NCI-H2081 treated with DMSO at 0.1 percent for 48 hours (cell line): ENCODE measurements at places on chromosomes 11 and 22.

DNA sequence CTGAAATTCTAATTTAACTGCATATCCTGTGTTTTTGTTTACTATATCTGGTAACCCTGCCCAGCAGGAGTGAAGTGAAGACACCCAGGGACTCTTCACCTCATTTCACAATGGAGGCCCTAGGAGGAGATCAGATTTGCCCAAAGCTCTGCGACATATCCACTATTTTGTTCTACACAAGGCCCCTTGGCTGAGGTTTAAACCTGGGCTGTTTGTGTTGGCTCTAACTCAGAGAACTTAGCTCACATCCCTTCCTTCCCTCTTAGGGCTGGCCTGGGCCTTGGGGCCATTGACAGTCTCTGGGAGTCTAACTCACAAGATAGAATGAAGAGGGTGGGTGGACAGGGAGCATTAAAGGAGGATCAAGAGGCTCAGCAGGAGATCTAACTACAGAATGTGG lies 8.2 kb upstream of the PLA2G3 start:
- no peak for DNase-seq

DNA sequence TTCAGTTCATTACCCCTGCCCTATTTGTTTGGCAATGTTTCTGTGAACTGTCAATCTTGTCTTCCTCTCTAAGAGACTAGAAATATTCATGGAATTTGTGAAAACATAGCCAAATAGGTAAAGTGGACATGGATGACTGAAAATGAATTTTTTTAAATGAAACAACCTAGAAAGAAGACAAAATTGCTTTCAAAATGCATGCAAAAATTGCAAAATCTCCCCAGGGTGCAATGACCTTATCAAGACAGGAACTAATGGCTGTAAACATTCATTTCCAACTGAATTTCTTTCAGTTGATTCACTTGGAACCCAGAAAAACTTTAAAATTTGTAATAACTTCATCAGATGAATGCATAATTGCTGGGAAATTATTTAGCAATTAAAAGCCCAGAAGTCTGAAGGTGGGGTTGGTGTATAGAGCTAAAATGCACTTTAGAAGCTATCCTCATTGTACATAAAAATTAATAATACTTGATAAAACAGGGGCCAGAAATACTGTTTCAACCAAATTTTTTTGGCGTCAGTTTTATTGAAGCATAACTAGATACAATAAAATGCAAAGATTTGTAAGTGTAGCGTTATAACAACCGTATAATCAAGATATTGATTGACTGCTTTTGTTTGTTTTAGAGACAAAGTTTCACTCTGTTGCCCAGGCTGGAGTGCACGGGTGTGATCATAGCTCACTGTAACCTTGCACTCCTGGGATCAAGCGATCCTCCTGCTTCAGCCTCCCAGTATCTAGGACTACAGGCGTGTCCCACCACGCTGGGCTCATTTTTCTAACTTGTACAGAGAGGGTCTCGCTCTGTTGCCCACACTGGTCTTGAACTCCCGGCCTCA lies 27.6 kb upstream of the SLC35C1 start:
- DNase-seq, result no peak

GRCh38 chr11:74139151-74139918 lies 31.5 kb downstream of the C2CD3 start:
- no peak for DNase-seq

DNA sequence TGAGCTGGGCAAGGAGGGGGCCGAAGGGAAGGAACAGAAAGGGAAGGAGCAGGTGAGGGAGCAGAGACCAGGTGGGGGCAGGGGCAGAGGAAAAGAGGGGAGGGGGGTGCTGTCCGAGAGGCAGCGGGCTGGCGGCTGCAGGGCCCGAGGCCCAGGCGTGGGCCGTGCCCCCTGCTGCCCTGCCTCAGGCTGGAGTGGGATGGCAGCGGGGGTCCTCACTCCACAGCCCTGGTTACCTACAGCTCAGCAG lies 2.3 kb downstream of the IGF2 start:
- no peak for DNase-seq

GRCh38 chr11:60899046-60899936 lies 7.1 kb downstream of the PRPF19 start:
- DNase-seq, result no peak

GRCh38 chr11:109604481-109605400 lies 182.8 kb downstream of the C11orf87 start:
- no peak for DNase-seq

GRCh38 chr22:37526376-37526775 lies 7.2 kb upstream of the CARD10 start:
- no peak for DNase-seq

DNA sequence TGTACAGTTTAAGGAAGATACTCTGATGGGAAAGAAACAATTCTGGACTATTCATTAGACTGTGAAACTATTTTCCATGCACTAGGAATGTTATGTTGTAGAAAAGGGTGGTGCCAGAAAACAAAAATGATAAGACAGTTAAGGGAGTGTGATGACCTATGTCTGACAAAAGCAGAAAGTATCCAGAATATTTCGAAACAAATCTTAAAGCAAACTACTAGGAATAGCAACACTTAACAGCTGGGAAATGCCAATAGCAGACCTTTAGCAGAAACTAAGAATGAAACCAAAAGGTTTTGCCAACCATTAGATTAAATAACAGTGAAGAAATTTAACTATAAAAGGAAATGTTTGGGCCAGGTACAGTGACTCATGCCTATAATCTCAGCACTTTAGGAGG lies 3.3 kb upstream of the ARHGAP20 start:
- no peak for DNase-seq

DNA sequence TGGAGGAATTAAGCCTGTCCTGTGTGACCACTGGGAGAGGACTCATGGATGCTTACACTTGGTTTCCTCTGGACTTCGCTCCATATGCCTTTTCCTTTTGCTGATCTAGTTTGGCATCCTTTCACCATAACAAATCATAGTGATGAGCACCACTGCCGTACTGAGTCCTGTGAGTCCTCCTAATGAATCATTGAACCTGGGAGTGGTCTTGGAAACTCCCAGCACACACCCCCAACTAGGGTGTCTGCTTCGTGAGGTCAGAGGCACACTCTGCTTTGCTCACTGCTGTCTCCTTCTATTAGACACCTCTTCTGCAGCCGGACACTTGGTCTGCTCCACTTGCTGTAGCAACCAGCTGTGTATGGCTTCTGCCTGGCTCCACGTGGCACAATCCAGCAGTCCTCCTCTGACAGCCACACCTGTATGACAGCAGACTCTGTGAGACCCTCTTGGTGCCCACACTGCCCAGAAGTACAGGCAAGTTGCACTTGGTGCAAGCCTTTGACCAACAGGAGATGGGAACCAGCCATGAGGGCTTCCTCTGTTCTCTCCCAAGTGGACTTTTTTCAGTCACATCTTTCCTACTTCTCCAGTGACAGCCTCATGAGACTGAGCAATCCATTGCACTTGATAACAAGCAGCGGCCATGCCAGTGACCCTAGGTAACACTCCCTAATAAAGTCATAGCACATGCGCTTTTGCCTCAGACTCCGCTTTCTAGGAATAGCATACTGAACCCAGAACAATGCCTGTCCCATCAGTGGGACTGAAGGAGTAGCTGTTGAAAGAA lies 65.0 kb upstream of the HMGXB4 start:
- DNase-seq, result no peak

DNA sequence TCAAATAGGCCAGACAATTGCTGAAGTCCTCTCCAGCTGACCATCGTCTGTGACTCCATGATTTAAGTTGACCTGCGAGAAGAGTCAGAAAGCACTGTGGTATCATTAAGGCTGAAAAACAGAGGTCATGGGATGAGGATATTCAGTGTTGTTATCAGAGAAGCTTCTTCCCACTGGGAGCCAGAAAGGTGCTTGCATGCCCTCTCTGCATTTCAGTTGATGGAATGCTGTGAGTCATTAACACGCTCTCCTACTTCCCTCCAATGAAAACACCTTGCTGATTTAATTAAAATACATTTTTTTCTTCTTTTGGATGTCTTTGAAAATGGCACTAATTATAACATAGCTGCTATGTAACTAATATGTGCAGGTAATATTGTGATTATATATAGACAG lies 667.0 kb downstream of the NTM start:
- no peak for DNase-seq

GRCh38 chr11:94450048-94450447 lies 43.6 kb downstream of the MRE11 start:
- no peak for DNase-seq

DNA sequence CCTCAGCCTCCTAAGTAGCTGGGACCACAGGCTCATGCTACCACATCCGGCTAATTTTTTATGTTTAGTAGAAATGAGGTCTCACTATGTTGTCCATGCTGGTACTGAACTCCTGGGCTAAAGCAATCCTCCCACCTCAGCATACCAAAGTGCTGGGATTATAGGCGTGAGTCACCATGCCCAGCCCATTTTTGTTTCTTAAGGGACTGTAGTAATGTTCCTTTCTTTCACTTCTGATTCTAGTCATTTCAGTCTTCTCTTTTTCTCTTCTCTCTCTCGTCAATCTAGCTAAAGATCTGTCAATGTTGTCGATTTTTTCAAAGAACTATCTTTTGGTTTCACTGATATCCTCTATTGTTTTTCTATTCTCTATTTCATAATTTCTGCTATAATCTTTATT lies 111.0 kb upstream of the APOA1 start:
- DNase-seq, result no peak

- no peak for DNase-seq
These were observed 104.6 kb downstream of the ATG16L2 start for GRCh38 chr11:72918851-72919250.

DNA sequence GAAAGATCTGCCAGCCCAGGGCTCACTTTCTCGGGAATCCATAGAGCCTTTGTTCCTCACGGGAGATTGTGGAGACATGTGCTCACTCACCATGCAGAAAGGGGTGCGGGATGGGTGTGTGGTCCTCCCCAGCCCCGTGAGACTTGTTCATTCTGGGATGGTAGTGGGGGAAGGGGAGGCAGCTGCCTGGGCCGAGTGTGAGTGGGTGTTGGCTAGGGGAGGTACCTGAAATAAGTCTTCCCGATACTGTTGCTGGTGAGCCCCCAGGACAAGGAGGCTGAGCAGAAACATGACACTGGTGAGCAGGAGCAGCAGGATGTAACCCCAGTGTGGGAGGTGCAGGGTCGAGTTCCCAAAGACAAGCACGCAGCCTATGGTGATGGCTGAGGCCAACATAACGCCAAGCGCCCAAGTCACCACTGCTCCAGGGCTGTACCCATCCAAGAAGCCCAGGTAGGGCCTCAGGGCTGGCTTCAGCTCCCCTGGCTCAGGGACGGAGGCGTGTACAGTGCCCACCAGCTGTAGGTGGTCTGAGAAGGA lies 2.8 kb downstream of the SLC7A4 start:
- no peak for DNase-seq

DNA sequence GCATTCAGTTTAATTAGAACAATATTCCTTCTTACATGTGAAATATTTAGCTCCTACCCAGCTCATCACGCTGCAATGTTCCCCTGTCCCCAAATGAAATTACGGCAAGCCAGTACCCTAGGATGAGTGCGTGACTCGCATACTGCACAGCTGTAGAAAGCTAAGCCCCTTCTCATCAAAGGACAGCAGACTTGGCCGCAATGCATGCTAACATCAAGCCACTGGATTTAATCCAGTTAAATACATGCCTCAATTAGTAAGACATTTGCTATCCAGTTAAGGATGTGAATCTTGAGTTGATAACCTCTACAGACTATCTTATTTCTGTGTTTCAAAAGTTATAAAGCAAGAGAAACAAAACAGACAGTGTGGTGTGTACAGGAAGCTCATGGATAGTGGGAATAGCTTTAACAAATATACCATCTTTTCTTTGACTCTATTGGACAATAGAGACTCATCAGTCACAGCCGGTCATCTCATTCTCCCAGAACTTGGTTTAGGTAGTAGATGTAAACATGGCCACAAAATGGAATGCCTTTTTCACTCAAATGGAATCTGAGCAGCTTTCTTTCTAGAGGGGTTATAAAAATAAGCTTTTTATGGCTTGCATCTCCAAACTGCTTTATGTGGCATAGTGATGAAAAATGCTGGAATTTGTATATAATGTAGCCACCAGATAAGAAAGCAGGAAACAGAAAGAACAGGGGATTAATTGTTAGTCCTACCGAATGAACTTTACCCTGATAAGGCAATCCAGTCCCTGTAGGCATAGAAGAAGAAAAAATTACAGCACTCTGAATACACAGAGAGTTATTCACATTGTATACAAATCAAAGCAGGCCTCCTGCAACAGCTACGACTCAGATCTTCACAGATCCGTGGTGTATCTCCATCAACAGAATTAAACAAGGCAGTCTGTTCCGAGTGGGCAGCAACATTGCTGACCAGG lies 224.1 kb downstream of the CADM1 start:
- no peak for DNase-seq

GRCh38 chr11:16737818-16738192 lies 642 bp upstream of the C11orf58 start:
- no peak for DNase-seq

DNA sequence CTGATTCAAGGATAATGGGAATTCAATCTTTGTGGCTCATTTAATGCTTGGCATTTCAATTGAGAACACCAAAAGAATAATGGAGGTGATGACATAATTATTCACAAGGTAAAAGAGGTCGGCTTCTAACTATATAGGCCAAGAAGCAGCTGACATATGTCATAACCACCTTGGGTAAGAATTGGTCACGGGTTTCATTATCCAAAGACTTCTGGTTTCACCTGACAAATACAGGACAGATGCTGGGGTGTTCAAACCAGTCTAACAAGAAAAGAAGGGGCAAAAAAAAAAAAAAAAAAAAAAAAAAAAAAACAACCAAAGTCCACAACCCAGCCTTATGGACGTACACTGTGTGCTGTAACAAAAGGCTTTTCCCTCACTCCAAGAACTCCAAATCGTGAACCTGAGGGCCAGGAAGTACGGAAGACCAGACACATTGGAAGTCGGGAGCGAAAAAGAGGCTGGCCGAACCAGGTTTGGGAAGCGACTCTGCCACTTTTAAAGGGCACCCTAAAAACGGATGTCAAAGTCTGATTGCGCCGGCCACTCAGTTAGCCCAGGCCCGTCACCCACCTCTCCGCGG lies 385 bp downstream of the HARBI1 start:
- DNase-seq, result no peak

DNA sequence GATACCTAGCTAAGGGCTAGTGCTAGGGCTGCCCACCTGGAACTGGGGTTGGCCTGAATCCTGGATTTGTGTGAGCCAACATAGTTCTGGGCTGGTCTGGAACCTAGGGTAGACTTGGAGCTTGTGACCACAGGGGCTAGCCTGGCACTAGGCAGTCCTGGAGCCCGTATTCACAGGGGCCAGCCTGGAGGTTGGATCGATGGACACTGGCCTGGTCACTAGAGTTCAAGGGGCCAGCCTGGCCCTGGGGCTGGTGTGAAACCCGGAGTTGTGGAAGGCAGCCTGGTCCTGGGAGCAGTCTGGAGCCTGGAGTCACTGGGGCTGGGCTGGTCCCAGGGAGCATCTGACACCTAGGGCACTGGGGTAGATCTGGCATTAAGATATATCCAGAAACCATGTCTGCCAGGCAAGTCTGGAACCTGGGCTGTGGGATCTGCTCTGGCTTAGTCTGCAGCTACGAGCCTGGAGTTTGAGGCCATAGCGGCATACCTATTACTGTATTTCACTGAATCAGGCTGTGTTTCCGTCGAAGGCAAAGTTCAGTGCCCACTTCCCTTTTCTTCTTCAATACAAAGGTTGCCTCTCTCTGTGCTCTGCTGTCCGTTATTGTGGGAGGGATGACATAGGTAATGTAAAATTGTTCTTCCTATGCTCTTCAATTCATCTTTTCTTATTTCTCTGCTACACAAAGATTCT lies 9.1 kb upstream of the GLYATL1B start:
- no peak for DNase-seq
